H1 (cell line): ENCODE measurements at places on chromosomes 11 and 22. TPM values are rescaled to one million over a fixed set of nuclear protein-coding genes. Genes with fewer than 3 reads are reported as not detected.
A peak's percentile ranks its signal among the peaks of the same experiment; 100 is the strongest.

TRIM49C gene
- not detected in 2 replicates for total RNA-seq

GRCh38 chr11:6660712-6661111 lies 5.1 kb upstream of the DCHS1 start:
- peaks cover 1% of the 10 kb centered on the region for H3K27me3 ChIP-seq
- no peak for DNase-seq
- no peak overlapping the region for H3K4me3 ChIP-seq
- no peak overlapping the region for H3K27ac ChIP-seq
- no peaks in the 10 kb centered on the region for H3K36me3 ChIP-seq

GRCh38 chr22:49263101-49263500 lies 564.6 kb downstream of the BRD1 start:
- H3K27me3 ChIP-seq = no peaks in the 10 kb centered on the region
- DNase-seq = no peak
- no peaks in the 10 kb centered on the region for H3K4me1 ChIP-seq

GRCh38 chr11:64490562-64491216 lies 100.3 kb upstream of the SLC22A12 start:
- H3K36me3 ChIP-seq = no peaks in the 10 kb centered on the region
- DNase-seq = no peak
- peaks cover 16% of the 10 kb centered on the region for H3K27me3 ChIP-seq

GAL gene
- 233 and 234 TPM in 2 replicates for total RNA-seq

DNA sequence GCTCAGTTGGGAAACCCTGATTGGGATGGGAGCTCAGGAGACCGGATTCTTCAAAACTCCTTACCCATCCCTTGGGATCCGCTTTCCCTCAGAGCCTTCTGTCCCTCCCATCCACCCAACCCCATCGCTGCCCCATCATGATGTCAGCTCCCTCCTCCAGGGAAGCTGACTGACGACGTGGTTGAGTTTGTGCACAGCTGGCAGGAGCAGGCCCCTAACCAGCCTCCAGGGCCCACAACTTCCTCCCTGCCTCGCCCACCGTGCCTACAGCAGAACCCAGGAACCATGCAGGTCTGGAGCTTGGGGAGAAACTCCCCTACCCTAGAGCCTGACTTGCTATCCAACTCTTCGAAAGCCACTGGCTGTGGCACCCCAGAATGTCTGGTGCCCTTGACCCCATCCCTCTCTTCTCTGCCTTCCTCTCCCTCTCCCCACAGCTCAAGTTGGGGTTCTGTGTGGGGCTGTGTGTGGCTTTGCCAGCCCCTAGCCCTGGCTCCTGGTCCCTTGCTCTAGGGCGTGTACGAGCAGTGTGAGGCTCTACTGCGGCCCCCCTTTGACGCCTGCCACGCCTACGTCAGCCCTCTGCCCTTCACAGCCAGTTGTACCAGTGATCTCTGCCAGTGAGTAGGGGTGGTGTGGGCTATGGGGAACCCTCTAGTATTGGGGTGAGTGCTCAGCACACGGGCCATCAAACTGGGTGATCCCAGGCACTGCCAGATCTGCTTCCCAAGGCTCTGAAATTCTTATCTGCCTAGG lies 11.1 kb downstream of the OTOG start:
- no peaks in the 10 kb centered on the region for H3K36me3 ChIP-seq
- H3K27ac ChIP-seq = no peak overlapping the region
- H3K4me1 ChIP-seq = no peaks in the 10 kb centered on the region
- no peak overlapping the region for H3K4me3 ChIP-seq
- H3K27me3 ChIP-seq = no peaks in the 10 kb centered on the region

DNA sequence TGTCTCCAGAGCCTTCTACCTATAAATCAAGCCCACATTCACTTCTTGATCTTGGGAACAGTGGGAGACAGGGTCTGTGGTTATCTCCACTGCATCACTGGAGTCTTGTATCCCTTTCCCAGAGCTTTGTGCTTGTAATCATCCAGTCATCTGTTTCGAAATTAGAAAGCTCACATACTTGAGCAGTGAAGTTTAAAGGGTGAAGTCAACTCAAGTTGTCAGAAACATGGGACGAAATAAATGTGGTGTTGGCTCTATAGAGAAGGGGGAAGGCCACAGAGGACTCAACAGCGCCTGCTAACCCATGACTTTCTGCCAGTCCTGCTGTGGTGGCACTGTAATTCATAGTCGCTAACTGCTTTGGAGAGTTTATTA lies 197.5 kb downstream of the DBX1 start:
- H3K27ac ChIP-seq = no peak overlapping the region
- DNase-seq = no peak
- no peaks in the 10 kb centered on the region for H3K4me1 ChIP-seq
- H3K27me3 ChIP-seq = no peaks in the 10 kb centered on the region
- H3K36me3 ChIP-seq = 0 out of 2 replicates have a peak, but pooled peaks cover 8% of the 10 kb centered on the region
- no peak overlapping the region for H3K4me3 ChIP-seq

DNA sequence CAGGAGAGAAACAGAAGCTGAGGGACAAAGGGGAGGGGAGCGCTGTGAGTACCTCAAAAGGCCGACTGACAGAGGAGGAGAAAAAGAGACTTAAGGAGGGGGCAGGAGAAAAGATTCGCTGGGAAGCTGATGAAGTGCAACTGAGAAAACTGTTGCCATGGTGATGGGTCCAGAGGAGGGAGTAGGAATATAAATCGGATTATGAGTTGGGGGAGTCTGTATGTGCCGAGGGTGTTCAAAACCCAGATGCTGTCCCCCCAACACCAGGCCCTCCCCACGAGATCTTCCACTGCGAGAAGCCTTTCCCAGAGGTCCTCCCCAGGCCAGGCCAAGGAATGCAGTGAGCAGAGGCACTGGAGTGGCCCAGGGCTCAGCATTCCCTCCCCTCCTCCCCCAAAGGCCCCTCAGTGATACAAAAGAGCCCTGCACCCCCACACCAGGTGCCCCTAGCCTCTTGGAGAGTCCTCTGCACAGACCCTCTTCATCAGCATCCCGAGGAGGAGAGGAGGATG lies 13.7 kb upstream of the BCL9L start:
- H3K4me1 ChIP-seq = peaks cover 7% of the 10 kb centered on the region
- H3K36me3 ChIP-seq = no peaks in the 10 kb centered on the region
- no peak overlapping the region for H3K27ac ChIP-seq
- no peaks in the 10 kb centered on the region for H3K27me3 ChIP-seq
- no peak for DNase-seq
- H3K4me3 ChIP-seq = no peak overlapping the region

MIOX gene
- total RNA-seq = 0.30 and 0.33 TPM in 2 replicates

- H3K4me3 ChIP-seq = no peak overlapping the region
- H3K36me3 ChIP-seq = no peaks in the 10 kb centered on the region
- H3K27ac ChIP-seq = no peak overlapping the region
- DNase-seq = no peak
- no peaks in the 10 kb centered on the region for H3K4me1 ChIP-seq
- no peaks in the 10 kb centered on the region for H3K27me3 ChIP-seq
These were observed 1486.7 kb downstream of the FAM181B start for GRCh38 chr11:81246941-81247340.

NLRP6 gene
- not detected in 2 replicates for total RNA-seq

- no peak overlapping the region for H3K4me3 ChIP-seq
- H3K27ac ChIP-seq = no peak overlapping the region
- no peak for DNase-seq
- peaks cover 5% of the 10 kb centered on the region for H3K4me1 ChIP-seq
- H3K36me3 ChIP-seq = no peaks in the 10 kb centered on the region
These were observed 38.6 kb downstream of the PACSIN2 start for GRCh38 chr22:42976217-42976933.

RAB1B gene
- total RNA-seq = 100 and 106 TPM in 2 replicates

DNA sequence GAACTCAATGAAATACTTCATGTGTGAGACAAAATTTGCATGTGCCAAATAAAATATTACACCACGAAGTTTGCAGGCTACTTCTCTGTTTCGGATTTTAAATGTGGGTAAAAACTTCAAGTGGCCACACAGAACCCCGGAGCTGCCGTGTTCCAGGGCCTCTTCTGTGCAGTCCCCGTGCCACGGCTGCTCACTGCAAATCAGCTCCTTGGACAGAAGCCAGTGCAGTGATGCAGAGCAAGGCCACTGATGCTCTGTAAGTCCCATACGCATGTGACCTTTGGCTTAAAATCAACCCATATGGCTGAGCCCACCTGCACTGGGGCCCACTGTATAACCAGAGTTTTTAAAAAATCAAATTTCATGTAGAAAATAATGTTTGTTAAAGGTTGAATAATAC lies 1309.4 kb downstream of the TBC1D22A start:
- no peaks in the 10 kb centered on the region for H3K27me3 ChIP-seq
- no peak overlapping the region for H3K27ac ChIP-seq
- no peak overlapping the region for H3K4me3 ChIP-seq
- no peaks in the 10 kb centered on the region for H3K36me3 ChIP-seq
- H3K4me1 ChIP-seq = peaks cover 5% of the 10 kb centered on the region
- DNase-seq = no peak

FXYD2 gene
- total RNA-seq = 0.99 and 1.1 TPM in 2 replicates

GRCh38 chr11:10498426-10499250 lies 42.3 kb downstream of the RNF141 start:
- H3K27me3 ChIP-seq = no peaks in the 10 kb centered on the region
- peak; percentile 45 for DNase-seq
- H3K36me3 ChIP-seq = no peaks in the 10 kb centered on the region
- H3K4me1 ChIP-seq = 0 out of 2 replicates have a peak, but pooled peaks cover 3% of the 10 kb centered on the region
- H3K27ac ChIP-seq = no peak overlapping the region

- no peak overlapping the region for H3K27ac ChIP-seq
- H3K27me3 ChIP-seq = no peaks in the 10 kb centered on the region
- no peak overlapping the region for H3K4me3 ChIP-seq
- no peak for DNase-seq
- no peaks in the 10 kb centered on the region for H3K36me3 ChIP-seq
- H3K4me1 ChIP-seq = no peaks in the 10 kb centered on the region
These were observed 141.5 kb upstream of the MTMR2 start for GRCh38 chr11:96065379-96065778.

THY1 gene
- 259 and 286 TPM in 2 replicates for total RNA-seq

GRCh38 chr11:2577031-2577990 lies 122.5 kb downstream of the KCNQ1OT1 start:
- H3K36me3 ChIP-seq = no peaks in the 10 kb centered on the region
- H3K4me3 ChIP-seq = no peak overlapping the region
- H3K4me1 ChIP-seq = no peaks in the 10 kb centered on the region
- peaks cover 5% of the 10 kb centered on the region for H3K27me3 ChIP-seq

- no peaks in the 10 kb centered on the region for H3K4me1 ChIP-seq
- DNase-seq = peak; percentile 65
- no peak overlapping the region for H3K4me3 ChIP-seq
- no peaks in the 10 kb centered on the region for H3K27me3 ChIP-seq
- H3K27ac ChIP-seq = no peak overlapping the region
These were observed 96.1 kb upstream of the THY1 start for GRCh38 chr11:119518746-119519730.

DNA sequence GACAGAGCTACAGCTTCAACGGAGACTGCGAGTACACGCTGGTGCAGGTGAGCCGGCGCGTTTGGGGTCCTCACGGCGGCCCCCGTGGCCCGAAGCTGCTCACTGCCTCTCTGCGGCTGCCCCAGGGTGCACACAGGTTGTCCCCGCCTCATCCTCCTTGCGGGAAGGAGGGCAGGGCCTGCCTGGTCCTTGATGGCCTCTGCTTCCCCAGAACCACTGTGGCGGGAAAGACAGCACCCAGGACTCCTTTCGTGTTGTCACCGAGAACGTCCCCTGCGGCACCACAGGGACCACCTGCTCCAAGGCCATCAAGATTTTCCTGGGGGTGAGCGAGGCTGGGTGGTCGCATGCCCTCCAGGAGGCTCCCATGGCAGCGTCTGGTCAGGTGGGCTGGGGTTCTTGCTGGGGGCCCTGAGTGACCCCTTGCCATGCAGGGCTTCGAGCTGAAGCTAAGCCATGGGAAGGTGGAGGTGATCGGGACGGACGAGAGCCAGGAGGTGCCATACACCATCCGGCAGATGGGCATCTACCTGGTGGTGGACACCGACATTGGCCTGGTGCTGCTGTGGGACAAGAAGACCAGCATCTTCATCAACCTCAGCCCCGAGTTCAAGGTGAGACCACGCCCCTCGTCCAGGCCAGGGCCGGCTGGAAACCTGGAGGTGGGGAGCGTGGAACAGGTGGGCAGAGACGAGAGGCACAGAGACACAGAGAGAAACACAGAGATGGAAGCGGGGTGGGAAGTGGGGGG lies 19.4 kb downstream of the MUC5AC start:
- H3K4me1 ChIP-seq = no peaks in the 10 kb centered on the region
- no peak overlapping the region for H3K4me3 ChIP-seq
- H3K27me3 ChIP-seq = no peaks in the 10 kb centered on the region
- H3K36me3 ChIP-seq = no peaks in the 10 kb centered on the region
- no peak for DNase-seq
- H3K27ac ChIP-seq = no peak overlapping the region

FXYD6 gene
- total RNA-seq = 44.6 and 50.0 TPM in 2 replicates

GRCh38 chr11:15896530-15896929 lies 459.8 kb downstream of the SOX6 start:
- H3K4me1 ChIP-seq = no peaks in the 10 kb centered on the region
- no peaks in the 10 kb centered on the region; the same call in 1 of the 2 replicates for H3K36me3 ChIP-seq
- no peak overlapping the region for H3K4me3 ChIP-seq
- no peak overlapping the region for H3K27ac ChIP-seq

GRCh38 chr11:86018249-86018648 lies 50.6 kb downstream of the PICALM start:
- no peak for DNase-seq
- H3K27me3 ChIP-seq = no peaks in the 10 kb centered on the region
- no peaks in the 10 kb centered on the region for H3K4me1 ChIP-seq
- H3K4me3 ChIP-seq = no peak overlapping the region
- no peaks in the 10 kb centered on the region for H3K36me3 ChIP-seq

DNA sequence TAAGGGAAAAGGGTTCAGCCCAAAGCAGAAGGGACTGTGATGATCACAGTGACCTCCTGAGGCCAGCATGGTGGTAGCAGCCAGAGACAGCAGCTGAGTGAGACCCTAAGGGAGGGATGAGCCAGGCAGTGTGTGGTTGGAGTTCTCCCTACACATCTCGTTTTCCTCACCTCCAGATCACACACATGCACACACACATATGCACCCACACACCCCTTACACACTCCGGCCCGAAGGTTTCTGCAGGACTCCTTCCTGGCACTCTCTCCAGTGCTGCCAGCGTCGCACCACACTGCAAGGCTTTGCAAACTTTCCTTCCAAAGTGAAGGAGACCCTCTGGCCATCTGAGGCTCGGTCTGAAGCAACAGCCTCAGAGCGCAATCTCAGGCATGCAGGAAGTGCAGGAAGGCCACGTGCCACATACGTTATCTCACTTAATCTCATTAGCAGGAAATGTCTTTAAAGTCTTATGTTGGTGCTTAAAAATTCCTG lies 26.9 kb upstream of the TP53I11 start:
- peaks cover 24% of the 10 kb centered on the region for H3K4me1 ChIP-seq
- no peaks in the 10 kb centered on the region for H3K36me3 ChIP-seq
- DNase-seq = no peak
- H3K27me3 ChIP-seq = no peaks in the 10 kb centered on the region

HTR3A gene
- 6.5 and 7.5 TPM in 2 replicates for total RNA-seq
